ENCODE measurements at places on chromosomes 13 and 19.
A peak's percentile ranks its signal among the peaks of the same experiment; 100 is the strongest.

- no peak for DNase-seq
Measured at GRCh38 chr19:45045671-45046353, 7.0 kb downstream of the CLASRP start.

DNA sequence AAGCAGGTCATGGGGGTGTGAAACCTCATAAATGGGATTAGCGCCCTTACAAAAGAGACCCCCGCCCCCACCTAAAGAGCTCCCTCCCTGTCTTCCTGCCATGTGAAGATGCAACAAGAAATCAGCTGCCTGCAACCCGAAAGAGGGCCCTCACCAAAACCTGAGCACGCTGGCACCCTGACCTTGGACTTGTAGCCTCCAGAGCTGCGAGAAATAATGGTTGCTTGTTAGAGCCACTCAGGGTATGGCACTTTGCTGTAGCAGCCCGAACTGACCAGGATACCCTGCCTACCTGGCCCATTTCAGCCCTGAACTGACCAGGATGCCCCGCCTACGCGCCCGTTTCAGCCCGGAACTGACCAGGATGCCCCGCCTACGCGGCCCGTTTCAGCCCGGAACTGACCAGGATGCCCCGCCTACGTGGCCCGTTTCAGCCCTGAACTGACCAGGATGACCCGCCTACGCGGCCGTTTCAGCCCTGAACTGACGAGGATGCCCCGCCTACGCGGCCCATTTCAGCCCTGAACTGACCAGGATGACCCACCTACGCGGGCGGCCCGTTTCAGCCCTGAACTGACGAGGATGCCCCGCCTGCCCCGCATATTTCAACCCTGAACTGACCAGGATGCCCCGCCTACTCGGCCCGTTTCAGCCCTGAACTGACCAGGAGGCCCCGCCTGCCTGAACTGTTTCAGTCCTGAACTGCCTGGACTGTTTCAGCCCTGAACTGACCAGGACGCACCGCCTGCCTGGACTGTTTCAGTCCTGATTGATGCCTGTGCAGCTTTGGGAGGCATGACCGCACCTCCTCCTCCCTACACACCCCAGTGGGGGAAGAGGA lies 120.0 kb downstream of the UQCRFS1 start:
- no peak for DNase-seq

- no peak for DNase-seq
Measured at GRCh38 chr13:51638216-51638871, 54.1 kb downstream of the WDFY2 start.

- no peak for DNase-seq
Measured at GRCh38 chr19:28409859-28410258, 803.1 kb downstream of the UQCRFS1 start.

GRCh38 chr19:44890366-44891015 lies 563 bp upstream of the TOMM40 start:
- DNase-seq, result peak; percentile 100

DNA sequence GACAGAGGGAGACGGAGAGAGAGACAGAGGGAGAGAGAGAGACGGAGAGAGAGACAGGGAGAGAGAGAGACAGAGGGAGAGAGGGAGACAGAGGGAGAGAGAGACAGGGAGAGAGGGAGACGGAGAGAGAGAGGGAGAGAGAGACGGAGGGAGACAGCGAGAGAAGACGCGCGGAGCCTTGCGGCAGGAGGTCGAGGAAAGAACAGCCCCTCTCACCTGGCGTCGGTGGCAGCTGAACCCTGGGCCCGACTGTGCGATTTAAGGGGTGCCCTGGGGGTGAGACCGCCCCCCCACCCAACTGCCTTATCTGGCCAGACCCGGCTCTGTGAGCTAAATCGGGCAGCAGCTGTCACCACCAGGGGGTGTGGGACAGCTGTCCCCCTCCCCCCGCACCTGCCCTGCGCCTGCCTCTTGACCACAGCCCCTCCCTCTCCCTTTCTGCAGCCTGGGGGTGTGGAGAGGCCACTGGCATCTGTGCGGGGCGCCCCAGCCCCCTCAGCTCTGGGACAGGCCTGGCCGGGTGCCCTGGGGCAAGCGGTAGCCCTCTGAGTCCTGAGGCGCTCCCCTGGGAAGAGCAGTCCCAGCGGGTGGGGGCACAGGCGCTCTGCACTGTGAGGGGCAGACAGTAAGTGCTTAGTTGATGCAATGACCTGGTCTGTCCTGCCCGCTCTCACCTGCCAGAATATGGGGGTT lies 10.8 kb downstream of the JOSD2 start:
- DNase-seq, result no peak

DNA sequence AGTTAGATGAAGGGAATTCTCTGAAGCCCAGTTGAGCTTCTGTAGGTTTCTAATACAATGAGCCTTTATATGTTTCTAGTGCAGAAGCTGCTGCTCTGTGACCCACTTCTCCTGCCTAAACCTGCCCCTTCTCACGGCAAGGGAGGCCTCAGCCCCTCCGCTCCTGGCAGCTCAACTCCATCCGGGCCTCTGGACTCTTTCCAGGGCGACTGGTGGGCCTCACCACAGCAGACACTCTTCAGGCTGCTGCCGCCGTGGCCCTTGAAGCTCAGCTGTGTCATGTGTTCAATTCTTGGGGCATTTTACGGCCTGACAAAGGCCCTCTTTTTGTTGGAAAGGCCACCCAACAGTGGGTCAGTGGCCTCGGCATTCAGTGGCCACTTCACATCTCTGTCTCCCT lies 10.0 kb upstream of the C19orf33 start:
- no peak for DNase-seq

DNA sequence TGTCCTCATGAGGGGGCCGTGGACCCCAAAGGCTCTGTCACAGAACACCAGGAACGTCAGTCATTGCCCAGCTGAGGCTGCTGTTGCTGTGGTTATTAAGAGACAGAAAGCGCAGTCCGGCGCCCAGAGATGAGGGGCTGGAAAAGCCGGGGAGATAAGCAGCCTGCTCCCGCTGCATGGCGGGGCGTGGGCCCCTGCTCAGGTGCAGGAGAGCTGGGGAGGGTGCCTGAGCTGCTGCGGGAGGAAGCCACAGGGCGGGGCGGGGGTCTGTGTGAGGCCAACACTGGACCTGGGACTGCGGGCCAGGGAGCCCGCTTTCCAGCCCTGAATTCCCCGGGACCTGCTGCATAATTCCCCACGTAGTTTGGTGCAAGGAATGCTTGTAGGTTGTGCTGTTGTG lies 11.3 kb downstream of the SOX1 start:
- no peak for DNase-seq

DNA sequence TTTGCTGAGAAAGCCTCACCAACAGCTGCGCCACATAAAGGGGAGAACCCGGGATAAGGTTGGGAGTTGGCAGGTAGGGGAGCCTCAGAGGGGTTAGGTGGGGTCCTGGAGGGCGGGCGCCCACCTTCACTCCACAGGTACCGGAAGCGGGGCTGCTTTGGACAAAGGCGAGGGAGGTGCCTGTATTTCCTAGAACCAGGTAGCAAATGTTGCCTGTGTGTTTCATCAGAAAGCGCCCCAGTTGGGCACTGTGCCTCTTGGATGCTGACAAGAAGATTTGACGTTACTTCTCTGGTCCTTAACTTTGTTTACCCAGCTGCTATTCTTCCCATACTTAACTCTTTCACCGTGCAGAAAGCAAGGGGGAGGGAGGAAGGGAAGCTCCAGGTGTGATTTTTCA lies 278.9 kb downstream of the ZNF536 start:
- DNase-seq, result no peak

GRCh38 chr19:55542292-55542855 lies 3.0 kb downstream of the SBK3 start:
- no peak for DNase-seq

DNA sequence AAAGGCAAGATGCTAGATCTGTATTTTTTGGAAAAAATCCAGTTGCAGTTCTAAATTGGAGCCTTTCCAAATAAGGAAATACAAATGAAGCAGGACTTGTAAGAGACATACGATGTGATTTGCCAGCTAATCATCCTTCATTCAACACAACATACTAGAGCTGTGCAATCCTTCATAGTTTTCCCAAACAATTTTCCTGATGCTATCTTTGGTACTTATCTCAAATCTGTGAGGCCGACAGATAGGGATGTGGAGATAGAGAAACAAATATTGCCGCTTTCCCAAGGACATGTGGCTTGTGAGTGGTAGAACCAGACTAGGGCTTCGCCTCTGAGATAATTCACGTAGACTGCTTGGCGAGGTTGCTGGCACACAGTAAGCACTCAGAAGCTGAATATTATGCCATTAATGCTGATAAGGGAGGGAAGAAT lies 176.6 kb downstream of the LMO7 start:
- DNase-seq, result no peak

- DNase-seq, result no peak
Measured at GRCh38 chr19:36059180-36059910, 4.6 kb downstream of the WDR62 start.

- no peak for DNase-seq
Measured at GRCh38 chr19:19259741-19260140, 13.4 kb downstream of the TM6SF2 start.

DNA sequence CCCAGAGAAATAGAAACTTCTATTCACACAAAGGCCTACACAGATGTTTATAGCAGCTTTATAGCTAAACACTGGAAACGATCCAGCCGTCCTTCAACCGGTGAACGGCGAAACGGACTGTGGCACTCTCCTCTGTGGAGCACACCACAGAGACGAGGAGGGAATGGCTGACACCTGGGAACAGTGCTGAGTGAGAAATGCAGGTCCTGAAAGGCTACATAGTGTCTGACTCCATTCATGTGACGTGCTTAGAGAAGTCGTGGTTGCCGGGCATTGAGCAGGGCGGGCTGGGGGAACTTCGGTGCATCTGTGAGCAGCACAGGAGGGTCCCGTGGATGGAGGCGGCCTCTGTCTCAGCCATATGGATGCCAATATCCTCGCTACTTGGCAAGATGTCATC lies 3.1 kb upstream of the GRK1 start:
- DNase-seq, result no peak

- no peak for DNase-seq
Measured at GRCh38 chr19:17420475-17420924, 653 bp downstream of the MVB12A start.

DNA sequence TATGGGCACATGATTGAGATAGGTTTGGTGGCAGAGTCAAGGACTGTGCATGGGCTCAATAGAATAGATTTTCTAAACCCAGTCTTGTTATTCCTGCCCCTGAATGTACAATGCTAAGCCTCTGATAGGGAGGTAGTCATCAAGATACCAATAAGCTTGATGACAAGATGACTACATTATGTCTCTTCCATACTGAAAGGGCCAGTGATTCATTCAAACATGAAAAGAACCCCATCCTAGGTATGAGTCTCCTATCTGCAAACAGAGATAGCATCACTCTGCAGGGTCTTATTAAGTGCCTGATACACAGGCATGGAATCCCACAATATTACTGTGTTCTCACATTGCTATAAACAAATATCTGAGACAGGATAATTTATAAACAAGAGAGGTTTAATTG lies 40.3 kb upstream of the UFM1 start:
- DNase-seq, result no peak

GRCh38 chr19:3494559-3494958 lies 5.9 kb downstream of the DOHH start:
- DNase-seq, result no peak

GRCh38 chr13:50353651-50354415 lies 338.6 kb downstream of the KCNRG start:
- DNase-seq, result no peak

DNA sequence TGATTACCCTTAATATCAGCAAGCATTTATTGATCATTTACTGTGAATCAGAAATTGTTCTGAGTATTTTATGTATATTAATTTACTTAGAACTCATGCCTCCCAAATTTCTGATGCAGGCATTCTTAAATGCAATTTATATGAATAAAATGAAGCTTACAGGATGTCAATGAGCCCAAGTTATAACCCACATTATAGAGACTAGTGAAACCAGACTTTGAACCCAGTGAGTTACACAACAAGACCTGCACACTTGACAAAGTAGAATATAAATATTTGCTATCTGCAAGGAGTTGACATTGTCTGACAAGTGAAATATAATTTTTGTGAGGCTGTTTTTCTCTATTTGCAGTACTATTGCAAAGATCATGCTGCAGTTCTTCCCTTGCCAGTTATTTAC lies 656.0 kb downstream of the GPC5 start:
- no peak for DNase-seq

DNA sequence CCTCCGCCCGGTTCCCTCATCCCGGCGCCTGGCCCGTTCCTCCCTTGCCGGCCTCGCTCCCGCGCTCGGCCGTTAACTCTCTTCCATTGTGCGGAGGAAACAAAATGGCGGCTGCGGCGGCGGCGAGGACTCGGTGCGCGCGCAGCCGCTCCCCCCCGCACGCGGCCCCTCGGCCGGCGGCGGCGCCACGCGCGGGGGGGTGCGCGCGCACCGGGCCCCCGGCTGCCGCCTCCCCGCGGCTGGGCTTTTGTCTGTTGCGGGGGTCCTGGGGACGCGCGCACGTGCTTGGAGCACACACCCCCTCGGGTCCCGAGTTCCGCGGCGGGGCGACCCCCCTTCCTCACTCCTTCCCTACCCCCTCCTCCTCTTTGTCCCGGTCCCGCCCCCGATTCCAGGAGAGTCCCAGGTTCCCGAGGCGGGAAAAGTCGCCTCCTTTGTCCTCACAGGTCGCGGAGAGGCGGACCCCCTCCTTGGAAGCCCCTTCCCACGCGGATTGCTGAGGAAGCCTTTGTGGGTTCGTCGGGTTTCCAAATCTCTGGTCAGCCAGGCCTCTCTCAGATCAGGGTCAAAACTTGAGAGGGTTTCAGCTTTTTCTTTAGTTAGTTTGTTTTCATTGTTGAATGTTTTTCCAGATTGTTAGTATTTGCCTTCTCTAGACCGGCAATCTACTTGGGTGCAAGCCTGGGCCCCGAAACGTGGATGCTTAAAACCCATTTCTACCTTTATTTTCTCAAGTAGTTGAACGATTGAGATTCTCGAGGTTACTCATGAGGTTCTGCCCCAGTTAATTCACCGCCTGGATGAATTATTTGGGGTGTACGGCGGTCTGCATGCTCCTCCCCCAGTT lies 687 bp downstream of the ILF3 start:
- peak; percentile 60 for DNase-seq

DNA sequence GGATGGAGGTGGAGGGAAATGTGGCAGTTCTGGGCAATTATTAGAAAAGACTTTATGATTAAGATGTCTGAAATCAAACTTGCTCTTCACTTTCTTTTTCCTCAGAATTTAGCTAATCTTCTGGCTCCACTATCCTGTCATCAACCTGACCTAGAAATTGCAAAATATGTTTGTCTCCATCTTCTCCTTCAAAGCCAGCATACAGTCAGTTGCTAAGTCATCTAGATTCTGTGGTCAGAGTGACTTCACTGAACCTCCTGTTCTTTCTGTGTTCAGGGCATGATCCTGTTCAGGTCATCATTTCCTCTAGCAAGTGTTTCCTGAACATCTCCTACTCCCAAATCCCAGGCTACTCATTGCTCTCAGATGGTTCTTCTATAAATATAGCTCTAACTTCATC lies 10.8 kb upstream of the CCNA1 start:
- no peak for DNase-seq

GRCh38 chr19:50301607-50301971 lies 27.6 kb downstream of the KCNC3 start:
- no peak for DNase-seq

DNA sequence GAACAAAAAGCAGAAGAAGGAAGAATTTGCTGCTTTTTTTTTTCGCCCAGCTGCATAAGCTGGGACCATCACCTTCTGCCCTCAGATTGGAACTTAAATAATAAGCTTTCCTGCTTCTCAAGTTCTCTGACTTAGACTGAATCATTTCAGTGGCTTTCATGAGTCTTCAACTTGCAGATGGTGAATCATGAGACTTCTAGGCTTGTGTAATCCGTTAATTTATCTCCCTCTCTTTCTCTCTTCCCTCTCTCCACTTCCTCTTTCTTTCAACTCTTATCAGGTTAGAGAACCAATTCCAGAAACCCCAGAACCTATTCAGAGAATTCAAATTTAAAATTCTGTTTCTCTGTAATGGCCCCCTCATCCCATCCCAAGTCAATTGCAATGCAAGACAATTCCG lies 1153.7 kb downstream of the PCDH9 start:
- DNase-seq, result no peak

- no peak for DNase-seq
Measured at GRCh38 chr19:4229179-4229931, at the start of gene EBI3. EBI3 (plus strand) TSS chr19:4229523; CDS start chr19:4229551, 28 bp downstream.

Data from activated CD4-positive, CD25-positive, alpha-beta regulatory T cell (primary cell).